ENCODE measurements at places on chromosomes 7 and 10.

- peak; percentile 56 for DNase-seq
Observed at GRCh38 chr7:151592330-151592729, 72.6 kb upstream of the RHEB start.

GRCh38 chr10:30092151-30092790, 32.9 kb upstream of the JCAD start:
- no peak for DNase-seq

DNA sequence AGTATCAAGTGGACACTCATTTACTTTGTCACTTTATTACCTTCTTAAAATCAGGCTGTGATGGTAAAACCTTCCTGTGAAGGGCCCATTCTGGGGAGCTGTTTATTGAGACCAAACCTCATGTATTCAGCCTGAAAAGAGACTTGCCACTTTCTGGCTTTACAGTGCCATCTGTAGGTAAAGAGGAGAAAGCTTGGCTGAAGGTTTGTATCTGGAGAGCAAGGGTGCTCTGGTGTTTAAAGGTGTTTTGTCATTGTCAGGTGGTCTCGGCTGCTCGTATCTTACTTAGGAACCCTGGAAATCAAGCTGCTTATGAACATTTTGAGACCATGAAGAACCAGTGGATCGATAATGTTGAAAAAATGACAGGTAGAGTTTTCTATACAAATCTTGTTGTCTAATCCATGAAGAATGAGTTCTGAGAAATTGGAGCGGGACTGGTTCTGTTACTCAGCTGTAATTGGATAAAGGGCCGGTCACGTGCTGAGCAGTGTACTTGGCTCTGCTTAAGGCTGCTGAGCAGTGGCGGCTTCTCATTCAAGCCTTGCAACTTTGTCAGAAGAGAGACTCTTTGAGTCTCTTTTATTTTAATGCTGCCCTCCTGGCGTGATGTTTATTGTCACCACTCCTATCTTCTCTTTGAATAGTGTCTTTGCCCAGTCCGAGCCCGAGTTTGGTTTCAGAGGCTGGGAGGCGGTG, 46.9 kb downstream of the AP3M1 start:
- DNase-seq, result no peak

DNA sequence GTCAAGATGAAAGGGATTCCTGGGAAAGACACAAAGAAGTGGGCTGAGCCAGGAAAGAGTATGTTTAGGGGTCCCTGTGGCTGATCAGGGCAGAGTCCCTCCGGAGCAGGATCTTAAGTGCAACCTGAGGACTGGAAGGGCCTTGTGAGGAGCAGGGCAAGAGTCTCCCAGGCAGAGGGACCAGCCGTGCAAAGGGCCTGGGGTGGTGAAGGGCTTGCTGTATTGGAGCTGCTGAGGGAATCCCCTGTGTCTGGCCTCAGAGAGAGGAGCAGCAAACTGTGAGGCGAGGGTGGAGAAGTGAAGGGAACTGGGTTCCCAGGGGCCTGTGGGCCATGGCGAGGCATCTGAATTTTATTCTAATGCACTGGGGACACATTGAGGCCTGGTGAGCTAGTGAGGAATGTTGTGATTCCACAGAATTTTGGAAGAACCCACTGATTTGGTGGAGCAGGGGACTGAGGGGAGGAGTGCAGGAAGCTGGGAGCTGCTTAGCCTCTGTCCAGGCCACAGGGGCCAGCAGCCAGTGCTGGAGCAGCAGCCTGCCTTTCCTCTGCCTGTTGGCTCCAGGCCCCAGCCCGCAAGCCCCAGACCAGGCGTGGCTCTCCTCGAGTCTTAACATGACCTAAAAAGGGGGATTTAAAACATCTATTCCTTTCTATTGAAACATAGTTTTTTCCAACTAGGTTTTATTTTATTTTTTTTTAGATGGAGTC, 138.4 kb upstream of the IGFBP3 start:
- no peak for DNase-seq

DNA sequence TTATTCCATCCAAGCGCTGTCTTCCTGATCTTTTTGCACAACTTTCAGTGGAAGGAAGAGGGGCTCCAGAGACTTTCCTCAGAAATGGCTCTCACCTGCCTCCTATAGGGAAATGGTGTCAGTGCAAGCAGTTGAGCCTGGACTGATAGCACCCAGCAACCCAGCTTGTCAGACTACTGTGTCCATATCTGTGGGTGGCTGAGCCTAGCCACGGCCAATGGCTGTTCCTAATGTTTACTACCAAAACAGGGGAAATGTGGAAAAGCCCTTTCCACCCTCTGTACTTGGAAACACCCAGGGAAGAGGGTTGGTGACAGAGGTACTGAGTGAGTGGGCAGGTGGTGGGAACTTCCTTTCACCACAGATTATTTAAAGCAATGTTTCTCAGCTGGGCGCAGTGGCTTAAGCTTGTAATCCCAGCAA, 4.3 kb upstream of the YKT6 start:
- DNase-seq, result no peak

DNA sequence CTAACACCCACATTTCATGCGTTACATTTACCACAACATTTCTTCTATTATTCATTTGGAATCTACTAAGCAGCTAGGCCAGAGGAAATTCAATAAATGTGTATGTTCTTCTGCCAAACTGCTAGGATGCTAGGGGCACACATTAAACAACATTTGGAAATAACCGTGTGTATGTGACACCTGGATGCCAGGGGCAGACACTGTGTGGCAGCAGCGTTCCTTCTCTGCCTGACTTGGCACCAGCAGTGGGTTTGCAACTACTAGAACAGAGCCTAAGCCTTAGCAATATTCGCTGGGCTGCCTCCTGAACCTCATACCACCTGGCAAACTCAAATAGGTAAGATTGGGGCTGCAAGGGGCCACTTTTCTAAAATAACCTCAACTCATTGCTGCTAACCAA, 182.1 kb downstream of the CHCHD3 start:
- no peak for DNase-seq

- no peak for DNase-seq
Observed at GRCh38 chr7:50310361-50310760, 5.8 kb downstream of the IKZF1 start.

DNA sequence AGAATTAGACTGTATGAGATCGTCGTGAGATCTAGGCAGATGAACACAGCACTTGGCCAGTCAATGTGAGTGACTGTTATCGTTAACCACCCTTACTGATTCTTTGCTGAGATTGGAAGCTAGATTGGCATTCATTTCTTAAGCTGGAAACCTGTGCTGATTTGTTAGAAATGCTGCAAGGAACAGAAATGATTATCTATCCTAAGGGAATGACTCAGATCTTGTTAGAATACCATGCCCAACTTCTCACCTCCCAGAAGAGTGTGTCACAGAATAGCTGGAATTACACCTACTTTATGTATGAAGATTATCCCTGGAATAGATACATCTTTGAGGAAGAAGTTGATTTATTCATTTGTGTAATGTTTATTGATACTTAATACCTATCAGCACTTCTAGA, 275.2 kb downstream of the AUTS2 start:
- DNase-seq, result no peak

GRCh38 chr7:134140889-134141867, 14.0 kb downstream of the LRGUK start:
- peak; percentile 37 for DNase-seq

DNA sequence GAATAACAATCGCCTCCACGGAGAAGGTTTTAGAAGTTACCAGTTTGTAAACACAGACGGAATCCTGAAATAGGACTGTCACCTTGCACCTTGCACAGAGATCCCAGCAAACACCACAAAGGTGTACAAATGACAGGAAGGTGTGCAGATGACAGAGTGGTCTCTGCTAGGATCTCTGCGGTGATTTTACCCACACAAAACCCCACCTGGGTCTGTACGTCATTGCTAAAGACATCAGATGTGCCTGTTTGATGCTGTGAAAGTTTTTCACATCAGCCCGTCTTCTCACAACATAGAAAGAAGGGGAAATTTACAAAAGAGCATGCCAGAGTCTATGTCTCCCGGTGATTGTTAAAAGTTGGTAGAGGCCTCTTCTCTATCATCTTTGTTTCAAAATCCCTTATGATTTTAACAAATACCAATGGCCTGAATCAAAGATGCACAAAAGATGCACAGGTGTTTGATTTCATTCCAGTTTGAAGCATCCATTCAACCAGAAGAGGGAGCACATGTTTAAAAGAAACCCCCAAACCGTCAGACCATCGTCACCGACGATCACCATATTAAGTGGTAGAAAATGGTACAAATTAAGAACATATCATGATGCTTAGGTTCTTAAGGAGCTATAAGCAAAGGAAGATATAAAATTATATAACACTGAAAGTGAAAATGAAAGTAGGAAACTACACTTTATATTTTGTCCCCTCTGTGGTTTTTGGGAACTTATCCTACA, 576.5 kb downstream of the PTPRN2 start:
- DNase-seq, result no peak

- no peak for DNase-seq
Observed at GRCh38 chr10:30894221-30894620, 137.4 kb downstream of the ZNF438 start.

- no peak for DNase-seq
Observed at GRCh38 chr7:13321316-13321715, 633.9 kb downstream of the ARL4A start.

- no peak for DNase-seq
Observed at GRCh38 chr7:150951521-150951920, 26.6 kb downstream of the KCNH2 start.

DNA sequence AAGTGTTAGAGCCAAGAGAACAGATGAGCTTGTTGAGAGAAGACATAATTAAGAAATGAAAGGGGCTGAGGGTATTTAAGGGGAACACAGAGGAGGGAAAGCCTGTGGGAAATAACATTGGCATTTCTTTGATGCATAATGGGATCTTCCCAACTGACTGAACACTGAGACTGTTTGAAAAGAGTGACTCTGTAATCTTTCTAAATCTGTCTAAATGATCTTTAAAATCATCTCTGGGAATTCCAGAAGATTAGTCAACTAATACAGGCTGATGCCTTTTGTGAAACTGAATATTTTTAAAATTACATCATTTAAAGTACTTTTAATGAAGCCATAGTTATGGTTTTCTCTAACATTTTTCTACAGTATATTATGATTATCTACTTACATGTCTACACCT, 17.4 kb upstream of the SLC35G1 start:
- no peak for DNase-seq

GRCh38 chr7:149713061-149713730, 60.2 kb downstream of the ZNF467 start:
- no peak for DNase-seq

GRCh38 chr7:41817386-41817785, 114.5 kb upstream of the INHBA start:
- DNase-seq, result no peak

DNA sequence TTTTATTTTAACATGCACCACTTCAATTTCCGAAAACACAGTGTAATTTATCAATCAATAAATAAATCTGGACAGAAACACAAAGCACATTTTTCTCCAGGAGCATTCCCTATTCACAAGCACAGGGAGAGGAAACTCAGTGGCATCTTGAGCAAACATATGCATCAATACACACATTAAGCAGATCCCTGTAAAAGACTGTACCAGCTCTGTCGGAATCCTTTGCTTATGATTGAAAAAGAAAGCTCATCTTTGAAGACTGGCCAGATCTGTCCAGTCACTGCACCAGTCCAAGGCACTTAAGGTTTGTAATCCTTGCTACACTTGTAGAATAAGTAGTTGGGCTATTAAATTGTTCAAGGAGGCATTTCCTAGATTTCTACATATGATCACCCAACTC, 343.9 kb downstream of the BMPER start:
- DNase-seq, result no peak

GRCh38 chr10:104122225-104123107, 495 bp downstream of the SFR1 start:
- DNase-seq, result peak; percentile 87

GRCh38 chr10:25072786-25073185, 56.4 kb downstream of the THNSL1 start:
- no peak for DNase-seq
